Activated CD4-positive, alpha-beta T cell treated with anti-CD3 and anti-CD28 coated beads, Interleukin-2, amount 10 ng/mL, durations not matched to agents 7 days and 5 days (primary cell): ENCODE measurements at places on chromosomes 4 and X. TPM values are rescaled to one million over a fixed set of nuclear protein-coding genes. Genes with fewer than 3 reads are reported as not detected.

COX7B2 gene
- not detected for total RNA-seq

MGARP gene
- 0.25 TPM for total RNA-seq

WDR17 gene
- 0.83 TPM for total RNA-seq

CTAG2 gene
- not detected for total RNA-seq

HSFX3 gene
- total RNA-seq: not detected

- DNase-seq: no peak
- H3K27ac ChIP-seq: no peak overlapping the region
- H3K4me1 ChIP-seq: no peaks in the 10 kb centered on the region
- H3K4me3 ChIP-seq: no peak overlapping the region
- no peaks in the 10 kb centered on the region for H3K27me3 ChIP-seq
- H3K36me3 ChIP-seq: no peaks in the 10 kb centered on the region
Observed at GRCh38 chr4:13678186-13678924, 50.8 kb upstream of the BOD1L1 start.

- DNase-seq: no peak
- H3K36me3 ChIP-seq: peaks cover 6% of the 10 kb centered on the region
- H3K27ac ChIP-seq: no peak overlapping the region
- no peaks in the 10 kb centered on the region for H3K4me1 ChIP-seq
- H3K4me3 ChIP-seq: no peak overlapping the region
Observed at GRCh38 chrX:72479324-72480274, 93.0 kb downstream of the HDAC8 start.

- no peak overlapping the region for H3K27ac ChIP-seq
- H3K27me3 ChIP-seq: no peaks in the 10 kb centered on the region
- no peak overlapping the region for H3K4me3 ChIP-seq
- H3K36me3 ChIP-seq: no peaks in the 10 kb centered on the region
- no peak for DNase-seq
Observed at GRCh38 chr4:61245069-61245714, 45.1 kb downstream of the ADGRL3 start.

DNA sequence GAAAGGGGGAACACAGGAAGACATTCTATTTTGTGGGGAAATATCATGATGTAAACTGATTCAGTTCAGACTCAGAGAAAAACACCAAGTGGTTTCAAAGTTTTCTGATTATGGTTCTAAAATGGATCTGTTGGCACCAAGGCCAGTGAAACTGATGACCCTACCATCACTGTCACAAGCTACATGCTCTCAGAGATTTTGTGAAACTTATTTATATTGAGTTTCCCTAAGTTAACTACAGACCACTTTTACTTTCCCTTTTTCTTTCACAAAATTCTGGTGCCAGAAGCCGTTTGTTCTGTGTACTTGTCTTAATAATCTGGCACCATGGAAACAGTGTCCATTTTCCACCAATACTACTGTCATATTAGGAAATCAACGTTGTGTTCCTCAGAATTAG lies 43.4 kb upstream of the CABS1 start:
- no peak overlapping the region for H3K27ac ChIP-seq
- H3K27me3 ChIP-seq: no peaks in the 10 kb centered on the region
- H3K36me3 ChIP-seq: no peaks in the 10 kb centered on the region

DNA sequence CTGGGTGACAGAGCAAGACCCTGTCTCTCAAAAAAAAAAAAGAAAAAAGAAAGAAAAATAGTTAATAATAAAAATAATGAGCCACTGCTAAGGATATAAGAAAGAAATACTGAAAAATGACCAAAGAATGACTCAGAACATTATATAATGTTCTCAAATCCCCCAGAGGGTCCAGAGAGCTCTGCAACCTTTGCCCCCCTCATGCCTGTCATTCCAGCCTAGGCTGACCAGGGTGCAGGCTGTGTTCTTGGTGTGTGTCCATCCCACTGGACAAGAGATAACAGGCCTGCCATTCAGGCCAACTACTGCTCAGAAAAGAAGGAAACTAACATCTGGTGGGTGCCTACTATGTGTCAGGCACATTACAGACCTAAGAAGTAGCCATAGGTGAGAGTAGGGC lies 72.7 kb upstream of the EDNRA start:
- no peaks in the 10 kb centered on the region for H3K36me3 ChIP-seq
- no peak overlapping the region for H3K27ac ChIP-seq
- no peak overlapping the region for H3K4me3 ChIP-seq
- H3K4me1 ChIP-seq: no peaks in the 10 kb centered on the region
- no peaks in the 10 kb centered on the region for H3K27me3 ChIP-seq

DNA sequence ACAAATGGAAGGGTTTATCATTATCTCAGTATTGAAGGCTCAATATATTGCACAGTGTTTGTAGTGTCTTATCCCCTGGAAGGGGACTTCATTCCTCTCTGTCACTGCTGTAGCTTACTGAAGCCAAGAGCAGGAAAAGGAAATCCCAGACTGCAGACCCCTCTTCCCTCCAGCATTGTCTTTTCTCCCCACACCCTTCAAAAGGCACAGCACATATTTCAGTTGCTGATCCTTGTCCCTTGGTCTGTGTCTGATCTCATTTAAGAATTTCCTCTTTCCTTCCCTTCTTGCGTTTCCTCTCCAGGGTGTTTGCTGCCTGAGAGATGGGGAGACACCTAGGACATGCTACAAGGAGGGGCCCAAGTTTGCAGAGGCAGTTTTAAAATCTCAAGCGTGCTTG lies 40.1 kb downstream of the STIM2 start:
- peaks cover 44% of the 10 kb centered on the region for H3K36me3 ChIP-seq
- H3K4me3 ChIP-seq: no peak overlapping the region
- no peak overlapping the region for H3K27ac ChIP-seq
- H3K27me3 ChIP-seq: no peaks in the 10 kb centered on the region
- H3K4me1 ChIP-seq: peaks cover 55% of the 10 kb centered on the region

DNA sequence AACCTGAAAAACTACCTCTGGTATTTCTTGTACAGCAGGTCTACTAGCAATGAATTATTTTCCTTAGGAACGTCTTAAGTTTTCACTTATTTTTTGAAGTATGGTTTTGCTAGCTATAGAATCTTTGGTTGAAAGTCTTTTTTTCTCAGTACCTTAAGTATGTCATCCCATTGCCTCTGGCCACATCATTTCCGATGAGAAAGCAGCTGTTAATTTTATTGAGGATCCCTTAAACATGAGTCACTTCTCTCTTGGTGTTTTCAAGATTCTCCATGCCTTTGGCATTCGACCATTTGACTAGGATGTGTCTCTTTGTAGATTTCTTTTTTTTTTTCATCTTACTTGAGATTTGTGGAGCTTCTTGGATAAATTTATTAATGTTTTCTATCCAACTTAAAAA lies 803.8 kb upstream of the AMOT start:
- no peaks in the 10 kb centered on the region for H3K27me3 ChIP-seq
- DNase-seq: no peak
- no peaks in the 10 kb centered on the region for H3K4me1 ChIP-seq
- H3K27ac ChIP-seq: no peak overlapping the region
- H3K4me3 ChIP-seq: no peak overlapping the region

- no peaks in the 10 kb centered on the region for H3K36me3 ChIP-seq
- no peaks in the 10 kb centered on the region for H3K27me3 ChIP-seq
- no peak overlapping the region for H3K4me3 ChIP-seq
Observed at GRCh38 chr4:125489952-125490690, 175.4 kb downstream of the FAT4 start.

- no peak for DNase-seq
- no peaks in the 10 kb centered on the region for H3K36me3 ChIP-seq
- no peak overlapping the region for H3K4me3 ChIP-seq
- peaks cover 15% of the 10 kb centered on the region for H3K4me1 ChIP-seq
- H3K27ac ChIP-seq: no peak overlapping the region
- H3K27me3 ChIP-seq: no peaks in the 10 kb centered on the region
Observed at GRCh38 chrX:389021-389441, 2.3 kb upstream of the PPP2R3B start.
